GM23338 (cell line): ENCODE measurements at places on chromosomes 6 and 20. TPM values are rescaled to one million over a fixed set of nuclear protein-coding genes. Genes with fewer than 3 reads are reported as not detected.

The TMEM74B gene
- total RNA-seq: 3.6 and 4.8 TPM in 2 replicates

The SOBP gene
- 3.0 and 3.1 TPM in 2 replicates for total RNA-seq

The MATN4 gene
- 4.2 and 5.1 TPM in 2 replicates for total RNA-seq

The CCM2L gene
- total RNA-seq: 9.6 and 13.3 TPM in 2 replicates

The TAGAP gene
- 0.43 TPM in 1 of 2 replicates, not detected in the other for total RNA-seq
